ENCODE measurements at places on chromosomes 2 and 18.
A peak's percentile ranks its signal among the peaks of the same experiment; 100 is the strongest.

GRCh38 chr18:65567372-65567771 lies 183.4 kb upstream of the CDH7 start:
- DNase-seq, result no peak

- DNase-seq, result peak; percentile 45
These were observed 50.8 kb downstream of the ATOH8 start for GRCh38 chr2:85804583-85804982.

DNA sequence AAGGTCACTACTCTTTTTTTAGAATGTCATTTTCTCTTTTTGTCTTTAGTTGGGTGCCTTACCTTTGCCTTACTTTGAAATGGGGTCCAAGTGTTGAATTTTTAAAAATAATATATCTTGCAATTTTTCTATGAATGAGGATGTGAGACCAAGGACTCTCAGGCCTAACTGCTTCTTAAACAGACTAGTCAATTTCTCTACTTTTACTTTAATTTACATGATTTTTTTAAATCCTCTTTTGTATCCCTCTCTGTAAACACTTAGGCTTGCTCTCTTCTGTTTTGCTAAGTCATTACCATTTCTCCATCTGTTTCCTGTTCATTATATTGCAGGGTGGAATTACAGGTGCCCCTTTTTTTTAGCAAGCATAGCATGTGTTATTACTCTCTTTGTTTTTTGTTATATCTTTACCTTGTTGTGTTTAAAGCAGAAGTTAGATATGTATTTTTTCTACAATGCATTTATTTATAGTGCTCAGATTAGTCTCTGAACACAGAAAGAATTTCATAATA lies 261.8 kb downstream of the SPAG16 start:
- DNase-seq, result no peak

DNA sequence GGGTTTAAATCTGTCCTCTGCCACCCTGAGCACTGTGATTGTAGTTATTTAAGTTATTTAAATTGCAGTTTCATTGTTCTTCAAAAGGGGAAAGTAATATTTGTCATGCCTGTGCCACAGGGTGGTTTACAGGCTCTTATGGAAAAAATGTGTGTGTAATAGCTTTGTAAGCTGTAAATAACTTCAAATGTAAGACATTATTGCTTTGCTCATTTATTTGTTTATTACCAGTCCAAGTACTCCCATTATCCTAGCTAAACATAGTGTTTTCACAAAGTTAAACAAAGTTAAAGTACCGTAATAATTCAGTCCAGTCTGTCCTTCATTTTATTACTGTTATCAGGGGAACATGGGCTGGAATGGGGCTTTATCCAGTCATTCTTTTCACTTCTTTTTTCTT lies 43.4 kb upstream of the IGFBP2 start:
- no peak for DNase-seq

DNA sequence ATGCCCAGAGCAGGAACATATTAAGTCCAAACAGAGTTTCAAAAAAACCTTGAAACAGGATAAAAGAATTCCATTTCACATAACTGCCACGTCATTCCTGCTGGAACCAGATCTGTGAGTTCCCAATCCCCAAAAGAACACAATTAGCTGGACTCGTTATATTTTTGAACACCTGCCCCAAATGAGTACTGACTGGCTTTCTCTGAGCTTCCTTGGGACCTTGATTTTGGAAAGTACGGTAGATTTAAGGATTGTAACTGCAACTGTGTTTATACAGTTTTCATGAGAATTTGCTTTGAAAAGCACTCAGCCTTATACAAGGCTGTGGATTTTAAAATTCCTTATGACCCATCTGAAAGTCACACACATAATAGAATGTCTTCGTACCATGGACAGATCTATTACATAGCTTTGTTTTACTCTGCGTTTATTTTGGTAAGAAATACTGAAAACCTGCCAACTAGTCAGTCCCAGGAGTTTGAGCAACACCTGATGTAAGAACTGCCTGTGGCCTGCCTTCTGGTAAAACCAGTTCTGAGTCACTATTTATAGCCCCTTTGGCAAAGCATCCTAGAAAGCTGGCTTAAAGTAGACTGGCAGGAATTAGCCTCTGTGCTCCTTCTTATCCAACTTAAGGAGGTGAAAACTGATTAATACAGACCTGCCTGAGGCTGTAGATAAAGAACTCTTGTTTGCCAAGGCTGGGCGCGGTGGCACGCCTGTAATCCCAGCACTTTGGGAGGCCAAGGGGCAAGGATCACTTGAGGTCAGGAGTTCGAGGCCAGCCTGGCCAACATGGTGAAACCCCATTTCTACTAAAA lies 48.1 kb downstream of the MERTK start:
- DNase-seq, result no peak
